GM12864 (cell line): ENCODE measurements at places on chromosomes 6 and 20.

DNA sequence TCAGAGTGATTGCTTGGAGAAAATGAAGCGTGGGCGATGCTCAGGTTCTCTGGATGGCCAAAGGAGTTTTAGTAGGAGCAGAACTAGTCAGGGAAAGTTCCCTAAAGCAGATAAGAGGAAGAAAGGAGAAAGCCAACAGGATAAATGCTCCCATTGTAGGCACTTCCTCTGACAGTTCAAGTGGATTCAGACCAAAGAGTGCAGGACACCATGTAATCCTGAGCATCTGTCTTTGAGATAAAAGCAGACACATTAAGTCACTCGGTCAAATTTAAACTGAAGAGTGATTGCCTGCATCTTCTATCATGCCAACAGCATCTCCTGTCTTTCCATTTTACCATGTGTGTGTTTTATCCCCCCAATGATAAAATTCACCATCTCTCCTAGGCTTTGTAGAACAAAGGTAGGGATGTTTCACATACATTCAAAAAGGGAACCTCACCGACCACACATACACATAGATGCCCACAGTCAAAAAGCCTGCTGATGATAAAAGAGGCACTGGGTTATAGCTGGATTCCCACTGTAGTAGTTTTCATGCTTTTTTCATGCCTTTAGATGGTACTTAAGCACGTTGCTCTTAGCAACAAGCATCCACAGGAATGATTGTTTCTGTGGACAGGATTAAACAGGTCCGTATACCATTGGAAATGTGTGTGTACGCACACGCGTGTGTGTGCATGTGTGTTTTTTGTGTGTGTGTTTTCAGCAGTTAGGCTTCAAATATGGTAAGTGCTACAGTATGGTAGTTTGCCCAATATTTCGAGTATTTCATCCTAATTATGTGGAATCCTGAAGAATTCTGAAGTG is 7.0 kb downstream of the GRIK2 start:
- no peak for DNase-seq

DNA sequence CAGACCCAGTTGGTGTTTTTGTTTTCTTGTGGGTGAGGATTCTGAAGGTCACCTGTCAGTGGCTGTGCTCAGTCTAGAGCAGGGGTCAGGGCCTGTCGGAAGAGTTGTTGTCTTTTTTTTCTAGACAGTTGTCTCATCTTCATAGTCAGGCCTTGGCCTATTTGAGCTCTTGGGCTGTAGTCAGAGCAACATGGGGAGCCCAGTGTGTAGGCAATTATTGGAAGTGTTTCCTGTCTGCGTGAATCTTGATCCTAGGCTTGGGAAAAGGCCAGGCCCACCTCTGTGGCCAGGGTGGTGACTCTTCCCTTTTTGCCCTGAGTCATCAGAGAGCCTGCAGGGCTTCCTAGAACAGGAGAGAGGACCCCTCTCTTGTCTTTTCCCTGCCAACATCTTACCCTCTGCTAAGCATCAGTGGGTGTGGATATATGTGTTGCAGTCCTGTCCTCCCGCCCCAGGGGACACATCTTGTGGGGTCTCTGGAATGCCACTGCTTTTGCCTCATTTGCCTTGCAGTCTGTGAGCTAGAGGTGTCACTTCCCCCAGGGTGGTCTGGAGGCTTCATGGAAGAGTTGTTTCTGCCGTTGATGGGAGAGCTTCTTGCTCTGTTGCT is 11.4 kb downstream of the TJAP1 start:
- DNase-seq: no peak

GRCh38 chr6:70157086-70157485 is 145.8 kb downstream of the COL9A1 start:
- no peak for DNase-seq

DNA sequence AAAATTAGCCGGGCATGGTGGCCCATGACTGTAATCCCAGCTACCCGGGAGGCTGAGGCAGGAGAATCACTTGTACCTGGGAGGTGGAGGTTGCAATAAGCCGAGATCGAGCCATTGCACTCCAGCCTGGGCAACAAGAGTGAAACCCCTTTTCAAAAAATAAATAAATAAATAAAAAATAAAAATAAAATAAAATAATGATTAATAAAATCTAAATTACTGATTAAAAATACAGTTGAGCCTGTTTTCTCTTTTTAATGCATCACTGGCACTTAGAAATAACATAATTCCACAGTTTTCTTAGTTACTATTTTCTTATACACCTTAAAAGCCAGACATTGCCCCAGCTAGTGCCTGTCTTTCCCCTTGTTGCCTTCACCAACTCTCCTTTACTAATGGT is 922.8 kb upstream of the GJE1 start:
- DNase-seq: no peak

DNA sequence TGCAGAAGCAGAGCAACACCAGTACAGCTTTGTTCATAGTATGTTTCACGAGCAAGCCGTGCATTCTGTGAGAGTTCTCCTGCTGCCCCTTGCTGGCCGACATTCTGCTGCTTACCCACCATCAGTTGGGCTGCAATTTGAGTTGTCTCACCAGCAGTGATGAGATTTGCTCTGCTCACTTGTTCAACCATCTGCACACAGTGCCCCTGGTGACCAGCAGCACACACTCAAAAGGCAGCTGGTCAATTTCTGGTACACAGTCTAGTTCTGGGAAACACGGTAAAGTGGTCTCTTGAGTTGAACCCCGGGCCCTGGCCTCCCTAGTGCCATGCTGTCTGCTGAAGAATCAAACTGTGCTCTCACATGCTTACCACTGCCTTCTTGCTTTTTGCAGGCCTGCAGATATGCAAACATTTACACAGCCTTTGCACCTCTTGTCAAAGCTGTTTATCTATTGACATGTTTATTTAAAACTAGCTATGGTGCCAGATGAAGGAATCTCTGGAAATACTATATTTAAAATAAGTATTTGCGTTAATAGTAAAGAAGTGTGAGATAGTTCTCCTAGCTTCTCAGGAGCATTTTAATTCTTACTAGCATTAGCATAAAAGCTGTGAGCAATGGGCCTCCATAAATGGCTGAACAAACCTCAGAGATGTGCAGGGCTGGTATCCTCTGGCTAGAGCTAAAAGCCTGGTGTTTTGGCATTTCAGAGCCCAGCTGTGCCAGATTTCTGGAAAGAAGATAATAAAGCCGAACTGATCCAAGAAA is 234.3 kb downstream of the ARHGAP18 start:
- no peak for DNase-seq

DNA sequence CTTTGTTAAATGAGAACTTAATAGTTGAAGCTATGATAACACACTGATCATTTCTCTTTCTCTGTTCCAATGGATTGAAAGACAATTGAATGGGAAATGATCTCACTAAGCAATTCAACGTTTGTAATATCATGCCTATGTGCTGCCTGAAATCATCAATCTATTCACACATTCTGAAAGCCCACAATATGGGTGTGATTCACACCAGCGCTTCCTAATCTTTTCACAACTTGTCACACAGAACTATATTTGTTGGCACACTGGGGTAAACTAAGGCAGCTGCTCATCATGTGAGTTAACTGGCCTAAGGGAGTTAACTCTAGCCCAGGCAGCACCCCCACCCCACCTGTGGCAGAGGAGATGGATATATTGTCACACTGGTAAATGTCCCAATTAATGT is 37.1 kb upstream of the UTRN start:
- DNase-seq: no peak

- no peak for DNase-seq
These were observed 5.2 kb upstream of the C20orf203 start for GRCh38 chr20:32678948-32679347.

- no peak for DNase-seq
These were observed 98.6 kb upstream of the RNF24 start for GRCh38 chr20:4113615-4114603.

GRCh38 chr6:155861821-155862220 is 406.2 kb upstream of the NOX3 start:
- no peak for DNase-seq

- DNase-seq: no peak
These were observed 584.4 kb upstream of the CDH4 start for GRCh38 chr20:60667641-60668040.

GRCh38 chr20:11195899-11196558 is 522.2 kb upstream of the JAG1 start:
- DNase-seq: no peak

DNA sequence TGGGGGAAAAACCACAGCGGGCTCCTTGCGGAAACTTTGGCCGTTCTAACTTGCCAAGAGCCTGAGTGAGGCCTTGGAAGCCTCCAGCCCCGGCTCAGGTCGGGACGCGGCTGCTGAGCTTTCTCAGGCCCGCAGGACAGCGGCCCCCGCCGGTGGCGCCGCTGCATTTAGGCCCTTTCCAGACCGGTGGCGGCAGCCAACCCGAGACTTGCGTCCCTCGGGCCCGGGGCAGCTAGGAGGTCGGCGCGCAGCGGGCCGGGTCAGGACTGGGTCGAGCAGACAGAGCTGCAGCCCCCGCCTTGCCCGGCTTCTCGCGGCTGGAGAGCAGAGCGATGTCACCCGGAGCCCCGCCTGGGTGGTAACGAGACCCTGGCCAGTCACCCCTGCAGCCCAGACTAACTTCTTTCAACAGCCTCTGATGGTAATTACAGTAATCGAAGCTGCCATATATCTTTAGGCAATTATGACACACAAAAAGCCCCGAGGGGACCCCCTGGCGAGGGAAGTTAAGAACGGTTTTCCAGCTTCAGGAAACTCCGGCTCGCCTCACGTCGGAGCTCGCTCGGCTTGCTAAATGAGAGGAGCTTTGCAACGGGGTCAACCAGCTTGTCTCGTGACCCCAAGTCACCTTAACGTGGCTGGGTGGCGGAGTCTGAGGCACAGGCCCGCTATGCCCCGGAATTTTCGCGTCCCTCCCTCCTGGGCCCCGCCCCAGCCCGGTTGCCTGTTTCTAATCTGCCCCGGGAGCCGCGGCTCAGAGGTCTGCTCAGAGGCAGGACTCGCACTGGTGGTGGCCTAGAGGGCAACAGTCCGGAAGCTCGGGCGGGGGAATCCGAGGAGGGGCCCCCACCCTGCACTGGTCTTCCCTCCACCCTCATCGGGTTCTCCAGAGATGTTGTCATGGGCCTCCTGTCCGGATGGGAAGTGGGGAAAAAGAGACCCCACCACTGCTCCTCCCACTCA is 3.0 kb downstream of the NR2E1 start:
- no peak for DNase-seq

- DNase-seq: no peak
These were observed 7.3 kb downstream of the VWA7 start for GRCh38 chr6:31769684-31770371.

DNA sequence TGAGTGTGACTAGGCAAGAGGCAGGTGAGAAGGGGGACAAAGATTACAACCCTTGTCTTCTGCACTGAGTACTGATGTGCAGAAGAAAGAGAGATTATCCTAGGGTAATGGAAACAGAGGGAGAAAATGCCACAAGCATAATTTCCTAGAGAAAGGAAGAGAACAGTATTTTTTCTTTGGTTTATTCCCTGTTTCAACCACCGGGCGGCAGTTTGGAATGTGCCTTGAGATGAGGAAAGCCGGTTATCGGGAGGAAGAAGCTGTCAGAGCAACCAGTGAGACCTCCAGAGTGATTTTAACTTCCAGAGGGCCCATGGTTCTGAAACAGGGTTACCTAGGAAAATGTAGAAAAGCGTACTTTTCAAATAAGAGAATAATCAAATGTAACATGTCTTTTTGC is 121.4 kb downstream of the REV3L start:
- DNase-seq: no peak

- DNase-seq: no peak
These were observed 35.6 kb downstream of the UTRN start for GRCh38 chr6:144320741-144321140.

- no peak for DNase-seq
These were observed 281.7 kb upstream of the TAB2 start for GRCh38 chr6:149035766-149036165.

DNA sequence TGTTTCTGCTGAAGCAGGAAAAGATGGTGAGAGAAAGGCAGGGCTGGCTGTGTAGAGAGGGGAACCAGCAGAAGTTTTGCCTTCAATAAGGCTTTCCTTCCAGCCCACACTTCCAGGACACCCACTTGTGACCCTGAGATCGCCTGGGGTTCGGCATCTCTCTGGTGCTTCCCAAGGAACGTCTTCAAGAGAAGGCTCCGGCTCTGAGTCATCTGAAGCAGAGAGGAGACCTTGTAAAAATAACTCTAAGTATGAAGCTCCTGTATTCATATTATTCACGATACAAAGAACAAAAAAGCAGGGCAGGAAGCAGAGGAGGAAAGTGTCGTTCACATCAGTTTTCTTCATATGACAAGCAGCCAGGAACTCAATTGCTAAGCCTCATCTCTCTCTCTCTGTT is 95.4 kb upstream of the MRPS10 start:
- no peak for DNase-seq

GRCh38 chr6:75483136-75483952 is 10.3 kb downstream of the FILIP1 start:
- DNase-seq: no peak
